ENCODE measurements at places on chromosomes 11 and 22.

DNA sequence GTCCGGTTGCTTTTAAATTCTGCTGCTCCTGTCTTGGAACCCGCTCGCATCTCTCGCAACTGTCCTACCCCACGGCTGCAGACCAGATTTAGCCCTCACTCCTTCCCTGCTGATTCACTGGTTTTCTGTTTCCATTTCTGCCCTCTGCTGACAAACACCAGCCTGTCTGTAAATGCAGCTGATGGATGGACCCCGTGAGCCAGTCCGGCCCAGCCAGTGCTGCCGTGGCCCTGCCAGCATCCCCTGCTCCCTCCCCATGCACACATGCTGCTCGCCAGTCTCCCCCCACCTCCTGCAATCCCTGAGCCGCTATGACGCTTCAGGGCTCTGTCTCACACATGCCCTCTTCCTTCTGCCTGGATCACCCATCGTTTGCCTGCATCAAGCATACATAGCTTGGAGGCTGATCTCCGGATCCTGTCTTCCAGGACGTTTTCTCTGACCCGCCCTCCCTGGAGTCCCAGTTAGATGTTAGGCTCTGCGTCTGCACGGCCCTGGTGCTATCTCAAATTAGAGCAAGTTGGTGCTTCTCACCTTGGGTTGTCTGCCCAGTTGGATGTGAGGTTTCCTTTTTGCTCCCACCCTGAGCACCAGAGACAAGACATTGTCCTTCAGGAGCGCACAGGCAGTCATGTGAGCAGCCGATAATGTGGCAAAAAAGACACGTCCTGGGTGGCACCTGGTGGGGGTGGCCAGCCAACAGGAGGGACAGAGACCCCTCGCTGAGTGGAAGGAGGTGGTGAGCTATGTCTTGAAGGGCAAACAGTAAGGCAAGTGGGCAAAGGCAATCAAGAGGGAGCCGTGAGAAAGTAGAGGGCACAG lies 4.3 kb upstream of the ACR start:
- DNase-seq = peak; percentile 27

DNA sequence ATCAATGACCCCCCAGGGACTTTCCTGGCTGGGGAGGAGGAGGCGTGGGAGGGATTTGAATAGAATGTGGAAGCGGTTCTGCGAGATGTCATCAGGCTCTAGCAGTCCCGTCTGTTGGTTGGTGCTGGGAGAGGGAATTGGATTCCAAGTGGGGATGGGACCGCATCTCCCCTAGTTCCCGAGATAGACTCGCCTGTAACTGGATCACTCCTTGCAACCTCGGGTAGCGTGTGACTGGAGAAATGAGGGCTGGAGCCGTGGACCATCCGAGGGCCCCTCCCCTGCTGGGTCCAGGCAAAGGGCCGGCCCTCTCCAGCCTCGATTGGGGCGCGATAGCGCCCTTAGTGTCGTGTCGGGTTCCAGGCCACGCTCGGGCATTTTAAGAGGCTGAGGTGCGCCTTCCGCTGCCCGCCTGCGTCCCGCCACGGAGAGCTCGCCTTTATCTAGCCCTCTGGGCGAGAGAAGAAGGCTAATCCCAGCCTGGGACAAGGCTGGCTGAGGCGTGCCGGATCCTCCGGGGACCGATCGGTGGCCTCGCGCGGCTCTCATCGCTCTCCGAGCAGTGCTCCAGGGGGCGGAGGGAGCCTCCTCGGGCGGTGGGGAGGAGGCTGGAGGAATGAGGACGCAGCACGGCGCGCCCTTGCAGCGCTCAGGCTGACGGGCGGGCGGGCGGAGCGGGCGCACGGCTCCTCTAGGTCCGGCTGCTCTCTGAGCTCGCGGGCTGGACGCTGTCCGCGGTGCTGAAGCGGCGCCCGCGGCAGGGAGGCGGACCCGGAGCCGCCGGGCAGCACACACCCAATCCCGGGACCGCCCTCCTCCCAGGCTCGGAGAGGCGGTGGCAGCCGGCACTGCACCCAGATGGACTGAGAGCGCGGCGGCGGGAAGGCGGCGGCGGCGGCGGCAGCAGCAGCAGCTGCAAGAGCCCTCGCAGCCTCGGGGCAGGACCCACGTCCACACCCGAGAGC lies 107.8 kb downstream of the OSBP2 start:
- peak; percentile 84 for DNase-seq

DNA sequence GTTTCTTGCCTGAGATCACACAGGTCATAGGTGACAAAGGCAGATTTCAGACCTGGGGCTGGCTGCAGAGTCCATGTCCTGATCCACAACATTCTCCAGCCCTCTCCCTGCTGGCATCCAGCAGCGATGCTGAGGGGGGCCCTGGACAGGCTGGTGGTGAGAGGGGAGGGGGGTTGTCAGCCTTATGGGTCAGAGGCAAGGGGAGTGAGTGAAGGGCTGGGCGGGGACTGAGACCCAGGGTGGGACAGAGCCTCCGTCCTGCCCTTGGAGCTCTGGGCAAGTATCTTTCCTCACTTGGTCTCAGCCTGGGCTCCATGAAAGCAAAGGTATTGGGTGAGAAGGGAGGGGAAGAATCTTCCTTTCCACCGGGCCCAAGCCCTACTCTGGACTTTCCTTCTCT lies 66.7 kb upstream of the RASD2 start:
- DNase-seq = no peak

- DNase-seq = peak; percentile 83
Measured at GRCh38 chr11:103700622-103701021, 335.8 kb upstream of the DDI1 start.

DNA sequence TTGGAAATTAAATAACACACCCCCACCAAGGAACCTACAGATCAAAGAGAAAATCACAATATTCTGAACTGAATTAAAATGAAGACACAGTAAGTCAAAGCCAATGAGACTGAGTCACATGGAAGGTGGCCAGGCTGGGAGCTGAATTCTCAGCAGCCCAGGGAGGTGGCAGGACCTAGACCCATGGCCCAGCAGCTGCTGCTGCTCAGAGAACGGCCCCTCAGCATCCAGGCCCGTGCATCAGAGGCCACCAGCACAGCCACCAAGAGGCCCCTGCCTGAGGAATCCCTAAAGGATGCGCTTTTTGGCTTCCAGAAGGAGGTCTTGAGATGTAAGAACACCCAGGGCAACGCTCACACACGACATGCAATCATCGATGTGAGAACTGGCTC lies 35.0 kb downstream of the TBX1 start:
- peak; percentile 28 for DNase-seq
